ENCODE measurements at places on chromosomes 5 and 9.

DNA sequence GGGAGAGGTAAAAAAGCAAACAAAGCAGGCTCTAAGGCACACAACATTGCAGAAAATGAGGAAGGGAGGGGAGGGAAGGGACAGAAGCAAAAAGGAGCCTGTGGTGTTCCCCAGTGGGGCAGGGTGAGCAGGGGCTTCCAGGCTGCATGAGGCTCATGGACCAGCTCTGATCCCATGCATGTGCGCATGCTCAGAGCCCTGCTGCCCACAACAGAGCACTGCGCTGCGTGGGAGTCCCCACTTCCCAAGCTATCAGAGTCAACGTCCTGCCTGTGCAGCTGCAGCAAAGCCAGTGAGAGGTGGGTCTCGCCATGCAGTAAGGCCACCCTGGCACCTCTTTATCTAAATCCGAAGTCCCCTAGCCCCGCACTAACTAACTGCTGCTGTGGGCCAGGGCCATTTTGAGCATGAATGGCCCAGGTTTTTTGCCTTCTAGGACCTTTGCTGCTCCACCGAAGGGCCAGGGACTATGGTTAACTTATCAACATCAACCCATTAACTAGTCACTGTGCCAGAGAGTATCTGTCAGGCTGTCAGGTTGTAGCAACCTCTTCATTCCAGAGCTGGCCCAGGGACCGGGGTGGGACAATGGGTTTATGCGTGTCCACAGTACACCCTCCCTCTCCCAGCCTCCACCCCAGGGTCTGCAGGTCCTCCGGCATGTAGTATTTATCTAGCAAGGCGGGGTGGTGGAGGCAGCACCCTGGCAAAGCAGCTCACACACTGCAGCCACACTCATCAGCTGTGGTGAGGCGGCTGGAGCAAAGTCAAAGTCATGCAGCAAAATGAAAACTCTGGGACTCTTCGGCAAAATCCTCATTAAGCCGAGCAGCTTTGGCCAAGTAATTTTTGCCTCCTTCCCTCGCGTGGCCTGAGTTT is 123.6 kb downstream of the SAXO1 start:
- DNase-seq, result no peak

DNA sequence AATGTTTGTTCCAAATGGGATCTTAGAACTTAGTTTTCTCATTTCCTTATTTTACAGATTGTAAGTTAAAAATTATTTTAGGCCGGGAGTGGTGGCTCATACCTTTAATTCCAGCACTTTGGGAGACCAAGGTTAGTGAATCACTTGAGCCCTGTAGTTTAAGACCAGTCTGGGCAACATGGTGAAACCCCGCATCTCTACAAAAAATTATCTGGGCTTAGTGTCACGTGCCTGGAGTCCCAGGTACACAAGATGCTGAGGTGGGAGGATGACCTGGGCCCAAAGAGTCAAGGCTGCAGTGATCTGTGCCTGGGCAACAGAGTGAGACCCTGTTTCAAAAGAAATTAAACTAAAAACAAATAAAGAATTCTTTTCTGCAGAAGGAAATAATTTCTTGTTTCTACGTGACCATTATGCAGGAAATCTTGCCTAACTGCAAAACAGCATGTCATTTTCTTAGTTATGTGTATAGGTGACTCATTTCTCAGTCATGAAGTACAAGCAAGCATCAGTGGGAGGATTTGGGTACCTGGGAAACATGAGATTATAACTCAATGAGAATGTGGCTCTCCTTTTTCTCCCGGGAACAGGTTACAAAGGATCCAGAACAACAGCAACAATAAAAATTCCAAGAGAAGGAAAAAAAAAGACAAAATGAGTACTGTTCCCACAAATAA is 375.1 kb upstream of the ST8SIA4 start:
- peak; percentile 71 for DNase-seq

DNA sequence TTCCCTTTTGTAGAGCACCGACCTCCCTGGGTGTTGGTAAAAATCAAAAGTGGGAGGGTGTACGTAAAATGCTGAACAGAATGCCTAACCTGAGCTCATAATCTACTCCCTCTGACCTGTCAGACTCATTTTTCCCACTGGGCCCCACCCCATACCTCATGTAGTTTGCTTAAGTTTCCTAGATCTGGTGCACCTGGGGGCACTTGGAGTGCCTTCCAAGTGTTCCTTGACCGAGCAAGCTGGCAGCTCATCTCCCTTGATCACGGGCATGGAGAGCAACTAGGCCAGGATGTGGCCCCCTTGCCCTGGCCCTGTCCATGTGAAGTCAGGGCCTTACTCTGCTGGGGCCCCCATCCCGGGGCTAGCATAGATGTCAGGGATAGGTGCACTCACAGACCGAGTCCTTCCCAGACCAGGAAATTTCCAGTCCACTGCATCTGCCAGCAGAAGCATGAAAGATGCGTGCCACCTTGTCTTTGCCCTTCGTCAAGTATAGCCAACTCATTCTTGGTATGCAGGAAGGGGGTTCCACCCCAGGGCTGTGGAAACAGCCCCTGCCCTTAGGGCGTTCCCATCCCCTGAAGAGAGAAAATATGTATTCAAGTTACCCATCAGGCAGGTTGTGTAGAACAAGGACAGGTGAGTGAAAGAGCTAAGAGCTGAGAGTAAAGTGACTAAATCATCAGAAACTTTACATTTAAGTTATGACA is 41.9 kb downstream of the SLC22A5 start:
- peak; percentile 84 for DNase-seq

DNA sequence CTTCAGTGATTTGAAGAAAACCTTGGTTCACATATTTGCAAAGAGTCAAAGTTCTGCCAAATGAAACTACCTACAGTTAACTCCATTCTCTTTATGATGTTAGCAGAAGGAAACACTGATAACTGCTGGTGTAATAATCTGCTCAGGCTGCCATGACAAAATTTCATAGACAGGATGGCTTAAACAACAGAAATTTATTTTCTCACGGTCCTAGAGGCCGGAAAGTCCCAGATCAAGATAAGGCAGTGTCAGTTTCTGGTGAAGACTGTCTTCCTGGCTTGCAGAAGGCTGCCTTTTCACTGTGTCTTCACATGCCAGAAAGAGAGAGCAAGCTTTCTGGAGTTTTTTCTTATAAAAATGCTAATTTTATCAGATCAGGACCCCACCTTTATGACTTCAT is 102.4 kb upstream of the PARP8 start:
- DNase-seq, result no peak

DNA sequence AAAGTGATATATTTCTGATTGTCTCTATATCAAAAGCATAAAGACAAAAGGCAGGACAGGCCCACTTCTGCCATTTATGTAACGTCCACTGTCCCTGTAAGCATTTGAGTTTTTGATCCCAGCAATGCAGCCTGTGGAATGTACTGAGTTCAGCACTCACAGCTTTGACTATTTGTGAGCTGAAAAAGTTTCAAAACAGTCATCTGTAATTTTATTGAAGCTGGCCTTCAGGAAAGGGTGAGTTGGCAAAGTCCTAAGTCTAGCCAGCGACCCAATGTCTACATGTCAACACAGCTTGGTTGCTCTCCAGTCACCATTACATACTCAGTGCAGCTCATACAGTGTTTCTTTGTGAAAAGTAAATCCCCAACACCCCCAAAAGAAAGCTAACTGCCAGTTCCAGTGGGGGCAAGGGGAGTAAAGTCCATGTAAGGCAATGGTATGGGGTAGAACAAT is 9.7 kb downstream of the LIFR start:
- no peak for DNase-seq

GRCh38 chr5:1948111-1948510 is 65.4 kb upstream of the IRX4 start:
- DNase-seq, result no peak

DNA sequence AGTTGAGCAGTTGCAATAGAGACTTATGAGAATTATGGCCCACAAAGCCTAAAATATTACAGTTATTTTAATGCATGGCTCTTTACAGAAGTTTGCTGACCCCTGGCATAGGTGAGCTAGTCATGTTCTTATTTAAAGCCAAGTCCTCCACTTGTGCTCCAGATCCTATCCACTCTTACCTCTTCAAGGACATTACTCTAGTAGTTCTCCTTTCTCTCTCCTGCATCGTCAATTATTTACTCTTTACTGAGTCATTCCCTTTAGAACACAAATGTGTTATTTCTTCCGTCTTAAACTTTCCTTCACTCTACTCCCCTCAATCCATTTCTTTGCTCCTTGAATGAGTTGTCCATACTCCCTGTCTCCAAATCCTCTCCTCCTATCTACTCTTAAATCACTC is 20.6 kb upstream of the TRAF1 start:
- DNase-seq, result no peak

- DNase-seq, result peak; percentile 30
Observed at GRCh38 chr5:88727705-88728313, 155.2 kb downstream of the MEF2C start.

DNA sequence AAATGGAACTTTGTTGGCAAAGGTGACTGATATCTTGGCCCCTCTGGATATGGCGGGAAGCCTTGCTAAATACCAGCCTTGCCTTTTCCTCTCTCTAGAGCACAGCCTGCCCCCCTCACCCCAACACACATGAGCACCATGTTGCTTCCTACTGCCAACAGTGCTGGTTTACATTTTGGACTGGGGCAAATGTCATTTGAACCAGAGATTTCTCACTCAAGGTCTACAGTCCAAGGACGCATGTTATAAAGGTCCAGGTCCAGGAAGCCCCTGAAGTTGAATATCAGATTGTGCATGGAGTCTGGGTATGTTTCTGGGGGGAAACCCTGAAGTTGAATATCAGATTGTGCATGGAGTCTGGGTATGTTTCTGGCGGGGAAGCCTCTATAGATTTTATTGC is 19.9 kb downstream of the NEURL1B start:
- DNase-seq, result no peak

GRCh38 chr5:37722236-37723161 is 117.3 kb downstream of the GDNF start:
- peak; percentile 98 for DNase-seq

GRCh38 chr5:79240561-79240960 is 4.6 kb downstream of the JMY start:
- no peak for DNase-seq

DNA sequence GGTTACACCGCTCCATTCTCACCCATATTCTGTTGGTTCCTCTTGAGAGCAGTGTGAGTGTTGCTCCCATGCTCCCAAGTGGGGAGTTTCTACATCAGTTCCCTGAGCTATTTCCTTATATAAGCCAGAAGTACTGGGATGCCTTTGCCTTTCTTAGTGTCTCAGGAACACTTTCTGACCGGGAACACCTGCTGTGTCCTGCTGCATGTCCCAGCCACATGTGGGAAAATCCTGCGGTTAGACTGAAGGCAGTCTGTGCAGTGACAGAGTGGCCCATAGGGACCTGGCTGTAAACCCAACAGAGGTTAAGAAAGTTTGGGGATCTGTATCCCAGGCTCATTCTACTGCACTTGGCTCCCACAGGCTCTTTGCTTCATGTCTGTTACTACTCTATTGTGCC is 126.0 kb downstream of the EGFLAM start:
- no peak for DNase-seq

GRCh38 chr9:121498150-121498486 is 1.5 kb downstream of the GGTA1 start:
- DNase-seq, result peak; percentile 85

DNA sequence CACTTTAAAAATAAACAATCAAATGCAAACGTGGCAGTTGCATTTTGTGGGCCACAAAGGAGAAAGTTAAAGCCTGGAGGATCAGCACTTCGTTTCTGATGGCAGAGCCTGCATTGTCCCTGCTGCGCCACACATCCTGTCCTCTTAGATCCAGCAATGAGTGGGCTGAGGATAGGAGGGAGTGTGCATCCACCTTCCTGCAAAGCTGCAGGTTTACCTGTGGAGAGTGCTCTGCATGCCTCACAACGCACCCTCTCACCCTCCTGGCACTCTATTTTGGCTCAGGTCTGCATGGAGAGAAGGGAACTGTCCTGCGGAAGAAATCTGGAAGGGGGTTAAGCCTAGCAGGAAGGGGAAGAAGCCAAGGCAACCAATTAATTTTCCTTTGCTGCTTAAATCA is 212.2 kb upstream of the SLC24A2 start:
- no peak for DNase-seq

- DNase-seq, result no peak
Observed at GRCh38 chr9:134381671-134382516, 55.6 kb downstream of the RXRA start.

- no peak for DNase-seq
Observed at GRCh38 chr9:127175764-127176163, 53.3 kb upstream of the ANGPTL2 start.

DNA sequence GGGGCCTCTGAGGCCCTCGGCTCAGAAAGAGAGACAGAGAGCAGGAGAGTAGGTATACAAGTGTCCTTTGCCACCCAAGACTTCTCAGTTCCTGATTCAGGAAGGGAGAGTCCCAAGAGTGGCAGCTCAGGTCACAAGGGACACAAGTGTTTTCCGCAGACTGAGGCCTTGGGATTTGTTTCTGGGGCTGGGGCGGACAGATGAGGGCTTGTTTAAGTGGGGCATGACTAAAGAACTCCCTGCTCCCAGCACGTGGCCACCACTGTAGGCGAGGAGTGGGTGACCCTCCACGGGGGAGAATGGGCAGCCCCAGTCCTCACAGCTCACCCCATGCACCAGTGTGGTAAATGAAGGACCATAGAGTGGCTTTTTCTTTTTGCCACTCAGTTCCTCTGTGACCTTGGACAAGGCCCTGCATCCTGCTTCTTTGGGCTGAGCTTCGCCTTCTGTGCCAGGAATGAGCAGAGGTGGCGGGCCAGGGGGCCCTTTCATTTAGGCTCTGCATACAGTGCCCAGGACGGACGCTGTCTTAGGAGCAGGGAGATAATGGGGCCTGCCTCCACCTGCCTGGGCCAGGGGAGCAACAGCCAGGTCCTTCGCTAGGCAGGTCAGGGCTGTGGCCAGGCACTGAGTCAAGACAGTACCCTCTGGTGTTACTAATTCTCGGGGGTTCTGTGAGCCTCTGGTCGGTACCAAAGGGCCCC is 50.8 kb downstream of the AMBP start:
- no peak for DNase-seq

GRCh38 chr9:78239506-78239905 is 3.6 kb downstream of the CEP78 start:
- peak; percentile 67 for DNase-seq

DNA sequence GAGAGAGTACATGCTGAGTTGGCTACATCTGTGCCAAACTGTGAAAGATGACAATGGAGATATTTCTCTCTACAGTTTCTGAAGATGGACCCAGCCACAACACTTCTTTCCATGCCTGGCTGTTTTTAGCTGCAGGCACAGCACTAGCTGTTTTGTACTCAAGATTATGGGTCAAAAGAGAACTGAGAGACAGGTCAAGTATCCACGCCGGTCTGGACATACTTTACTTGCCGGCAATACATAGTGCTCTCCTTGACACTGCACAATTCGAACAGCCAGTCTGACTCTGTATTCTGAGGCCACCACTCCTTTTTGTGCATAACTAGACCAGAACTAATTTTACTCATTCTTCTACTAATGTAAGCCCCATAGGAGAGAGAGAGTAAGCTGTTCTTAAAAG is 2.6 kb downstream of the PRLR start:
- no peak for DNase-seq
